ENCODE measurements at places on chromosomes 1 and 21.
A peak's percentile ranks its signal among the peaks of the same experiment; 100 is the strongest.

- no peak overlapping the region for H3K4me3 ChIP-seq
- no peak for DNase-seq
- no peaks in the 10 kb centered on the region for H3K27me3 ChIP-seq
- H3K27ac ChIP-seq = no peak overlapping the region
These were observed 75.0 kb upstream of the USH2A start for GRCh38 chr1:216498277-216498676.

DNA sequence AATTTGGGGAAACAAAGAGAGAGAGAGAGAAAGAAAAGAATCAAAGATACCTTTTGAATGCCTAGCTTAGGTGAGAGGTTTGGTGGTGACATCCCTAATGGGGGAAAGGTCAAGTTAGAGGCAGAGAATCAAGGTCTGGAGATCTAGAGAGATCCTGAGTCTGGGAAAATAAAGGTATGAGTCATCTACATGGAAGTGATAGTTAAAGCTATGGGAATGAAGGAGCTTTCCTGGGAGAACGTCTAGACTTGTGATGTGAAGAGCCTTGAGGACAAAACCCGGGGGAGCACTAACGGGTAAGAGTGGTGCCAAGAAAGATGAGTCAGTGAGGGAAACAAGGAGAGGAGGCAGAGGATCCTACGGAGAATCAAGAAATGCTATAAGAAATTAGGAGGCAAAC lies 110.8 kb upstream of the RUNX1 start:
- H3K4me1 ChIP-seq = peaks cover 8% of the 10 kb centered on the region
- no peak overlapping the region for H3K27ac ChIP-seq
- no peak for DNase-seq
- no peak overlapping the region for H3K4me3 ChIP-seq
- no peaks in the 10 kb centered on the region for H3K27me3 ChIP-seq

- H3K36me3 ChIP-seq = no peaks in the 10 kb centered on the region
- no peak for DNase-seq
- H3K4me3 ChIP-seq = no peak overlapping the region
- no peaks in the 10 kb centered on the region for H3K27me3 ChIP-seq
- no peaks in the 10 kb centered on the region for H3K4me1 ChIP-seq
These were observed 34.1 kb downstream of the OPTC start for GRCh38 chr1:203528063-203528462.

- H3K36me3 ChIP-seq = no peaks in the 10 kb centered on the region
- no peak overlapping the region for H3K4me3 ChIP-seq
- no peak overlapping the region for H3K27ac ChIP-seq
- no peaks in the 10 kb centered on the region for H3K27me3 ChIP-seq
- H3K4me1 ChIP-seq = no peaks in the 10 kb centered on the region
These were observed 89.4 kb upstream of the ACTRT2 start for GRCh38 chr1:2931724-2932401.

DNA sequence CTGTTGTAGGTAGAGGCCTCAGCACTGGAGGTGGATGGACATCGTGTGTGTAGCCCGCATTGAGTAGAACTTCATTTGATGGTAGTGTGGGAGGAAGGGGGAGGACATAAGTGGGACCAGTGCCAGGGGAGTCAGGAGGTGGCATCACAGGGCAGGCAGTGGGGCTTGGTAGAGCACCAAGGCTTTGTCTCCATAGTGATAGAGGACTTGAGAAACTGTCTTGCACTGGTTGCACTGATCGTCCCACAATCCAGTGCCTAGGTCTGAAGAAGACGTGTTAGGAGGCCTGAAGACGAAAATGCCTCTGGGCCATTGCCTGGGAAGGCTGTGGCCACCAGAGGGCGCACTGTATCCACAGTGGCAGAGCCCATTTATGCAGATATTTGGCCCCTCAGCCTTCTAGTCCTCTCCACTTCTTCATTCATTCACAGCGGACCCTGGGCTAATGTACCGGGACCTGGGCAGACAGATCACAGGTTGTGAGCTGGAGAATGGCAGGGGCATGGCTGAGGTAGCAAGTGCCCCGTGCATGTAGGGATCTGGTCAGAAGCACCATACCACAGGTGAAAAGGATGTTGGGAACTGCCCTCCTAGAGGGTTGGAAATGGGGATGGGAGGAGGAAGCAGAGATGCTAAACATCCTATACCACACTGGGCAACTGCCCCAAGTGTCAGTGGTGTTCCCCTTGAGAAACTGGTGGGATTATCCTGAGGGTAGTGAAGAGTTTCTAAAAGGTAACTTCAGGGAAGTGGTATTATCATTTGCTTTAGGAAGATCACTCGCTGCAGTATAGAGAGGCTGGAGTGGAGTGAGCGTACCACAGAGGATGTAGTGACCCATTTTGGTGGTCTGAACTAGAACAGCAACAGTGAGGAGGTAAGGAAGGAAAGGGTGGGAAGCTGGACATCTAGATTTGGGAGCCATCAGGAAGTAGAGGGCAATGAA lies 95.3 kb downstream of the PIK3R3 start:
- no peak overlapping the region for H3K4me3 ChIP-seq
- no peaks in the 10 kb centered on the region for H3K27me3 ChIP-seq
- H3K4me1 ChIP-seq = no peaks in the 10 kb centered on the region
- peak; percentile 91 for DNase-seq
- H3K36me3 ChIP-seq = peaks cover 5% of the 10 kb centered on the region
